Astrocyte (in vitro differentiated cells and primary cell): ENCODE measurements at places on chromosomes 2 and 18. TPM values are rescaled to one million over a fixed set of nuclear protein-coding genes. Genes with fewer than 3 reads are reported as not detected.

Gene ARHGAP25
- total RNA-seq = 0.30 TPM in 1 of 2 replicates, not detected in the other

Gene FSHR
- total RNA-seq = 0.30 and 0.38 TPM in 2 replicates

Gene SFTPB
- total RNA-seq = not detected in 2 replicates

Gene SH3RF3
- total RNA-seq = 7.2 and 7.3 TPM in 2 replicates

Gene RETSAT
- total RNA-seq = 38.2 and 38.5 TPM in 2 replicates

- H3K4me1 ChIP-seq = peaks cover 19% of the 10 kb centered on the region
- H3K27ac ChIP-seq = no peak overlapping the region
- DNase-seq = peak; percentile 93
- no peaks in the 10 kb centered on the region for H3K27me3 ChIP-seq
- no peaks in the 10 kb centered on the region for H3K36me3 ChIP-seq
Observed at GRCh38 chr2:128374001-128374710, 55.5 kb upstream of the HS6ST1 start.

GRCh38 chr2:77588438-77588837 is 66.3 kb upstream of the LRRTM4 start:
- no peaks in the 10 kb centered on the region for H3K4me1 ChIP-seq
- no peak overlapping the region for H3K4me3 ChIP-seq
- DNase-seq = no peak
- H3K27me3 ChIP-seq = no peaks in the 10 kb centered on the region

DNA sequence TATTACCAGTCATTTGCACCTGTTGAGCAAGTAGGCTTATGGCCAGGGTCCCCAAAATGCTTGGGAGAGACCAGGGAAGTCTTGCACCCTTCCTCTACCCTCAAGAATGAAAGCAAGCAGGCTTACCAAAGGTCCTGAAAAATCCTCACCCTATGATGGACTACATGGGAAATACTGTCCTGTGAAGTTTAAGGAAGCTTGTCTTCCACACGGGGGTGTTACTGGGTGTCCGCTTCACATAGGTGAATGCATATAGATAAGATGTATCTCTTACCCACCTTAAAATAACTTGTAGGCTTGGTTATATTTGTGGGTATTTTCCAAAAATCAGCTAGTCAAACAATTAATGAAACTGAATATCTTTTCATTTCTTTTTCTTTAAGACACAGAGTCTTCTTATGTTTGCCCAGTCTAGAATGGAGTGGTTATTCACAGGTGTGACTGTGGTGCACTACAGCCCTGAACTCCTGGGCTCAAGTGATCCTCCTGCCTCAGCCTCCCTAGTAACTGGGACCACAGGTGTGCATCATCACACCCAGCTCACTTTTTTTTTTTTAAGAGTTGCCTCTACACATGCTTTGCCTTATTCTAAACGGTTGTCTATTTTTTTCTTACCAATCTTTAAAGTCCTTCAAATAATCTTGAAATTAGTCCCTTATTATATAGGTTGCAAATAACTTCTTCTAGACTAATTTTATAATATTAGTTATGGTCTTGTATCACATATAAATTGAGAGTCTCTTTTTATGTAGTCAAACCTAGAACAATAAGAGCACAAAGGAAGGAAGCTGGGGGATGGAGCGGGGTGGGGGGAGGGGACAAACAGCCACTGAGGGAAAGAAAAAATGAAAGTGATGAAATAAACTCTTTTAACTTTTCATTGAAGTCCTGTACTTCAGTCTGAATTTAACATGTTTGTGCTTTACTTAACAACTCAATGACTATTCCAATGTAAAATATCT is 49.0 kb downstream of the CERKL start:
- DNase-seq = no peak

- no peaks in the 10 kb centered on the region for H3K4me1 ChIP-seq
- H3K4me3 ChIP-seq = no peak overlapping the region
- DNase-seq = no peak
- no peaks in the 10 kb centered on the region for H3K27me3 ChIP-seq
- H3K27ac ChIP-seq = no peak overlapping the region
Observed at GRCh38 chr2:173673640-173674039, 291.5 kb downstream of the SP3 start.

- DNase-seq = no peak
- peaks cover 10% of the 10 kb centered on the region for H3K36me3 ChIP-seq
- H3K4me3 ChIP-seq = no peak overlapping the region
Observed at GRCh38 chr2:46989491-46990230, 74.1 kb upstream of the MCFD2 start.

DNA sequence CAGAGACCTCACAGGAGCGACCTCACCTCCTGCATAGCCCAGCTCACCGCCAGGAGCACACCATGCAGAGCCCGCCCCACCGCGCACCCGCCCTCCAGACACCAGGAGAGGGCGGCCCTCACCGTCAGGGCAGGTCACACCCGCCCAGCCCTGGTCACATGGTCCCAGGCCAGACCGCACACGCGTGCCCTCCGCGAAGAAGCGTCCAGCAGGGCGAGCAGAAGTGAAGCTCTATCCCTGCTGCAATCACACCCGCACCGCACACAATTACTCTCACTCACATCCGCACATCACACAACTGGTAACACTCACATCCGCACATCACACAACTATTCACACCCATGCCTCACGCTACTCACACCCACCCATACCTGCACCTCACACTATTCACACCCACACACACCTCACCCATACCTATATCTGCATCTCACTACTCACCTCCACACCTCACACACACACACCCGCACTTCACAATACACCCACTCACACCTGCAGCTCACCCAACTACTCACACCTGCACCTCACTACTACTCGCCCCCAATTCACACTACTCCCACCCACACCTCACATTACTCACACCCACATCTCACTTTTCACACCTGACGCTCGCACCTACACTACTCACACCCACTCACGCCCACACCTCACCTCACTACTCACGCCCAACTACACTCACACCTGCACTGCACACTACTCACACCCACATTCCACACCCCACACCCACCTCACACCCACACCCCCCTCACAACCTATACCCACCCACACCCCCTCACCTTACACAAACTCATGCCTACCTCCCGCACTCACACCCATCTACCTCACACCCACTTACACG is 242.0 kb downstream of the HDAC4 start:
- no peaks in the 10 kb centered on the region for H3K27me3 ChIP-seq
- H3K4me1 ChIP-seq = no peaks in the 10 kb centered on the region
- no peak overlapping the region for H3K27ac ChIP-seq
- no peak overlapping the region for H3K4me3 ChIP-seq
- DNase-seq = no peak

GRCh38 chr2:48719480-48720177 is 35.9 kb downstream of the LHCGR start:
- H3K4me3 ChIP-seq = no peak overlapping the region
- peak overlapping the region; percentile 17 for H3K27ac ChIP-seq
- H3K4me1 ChIP-seq = peaks cover 27% of the 10 kb centered on the region
- DNase-seq = peak; percentile 52
- no peaks in the 10 kb centered on the region for H3K27me3 ChIP-seq

- no peak for DNase-seq
- no peaks in the 10 kb centered on the region for H3K4me1 ChIP-seq
- no peak overlapping the region for H3K27ac ChIP-seq
- H3K4me3 ChIP-seq = no peak overlapping the region
- H3K36me3 ChIP-seq = no peaks in the 10 kb centered on the region
- no peaks in the 10 kb centered on the region for H3K27me3 ChIP-seq
Observed at GRCh38 chr2:167544602-167545001, 656.3 kb downstream of the XIRP2 start.

GRCh38 chr2:39780825-39781600 is 2.0 kb upstream of the THUMPD2 start:
- no peaks in the 10 kb centered on the region for H3K27me3 ChIP-seq
- H3K4me3 ChIP-seq = no peak overlapping the region

- no peak overlapping the region for H3K27ac ChIP-seq
- peaks cover 56% of the 10 kb centered on the region for H3K36me3 ChIP-seq
- H3K27me3 ChIP-seq = no peaks in the 10 kb centered on the region
Observed at GRCh38 chr2:69517410-69517809, 80.2 kb upstream of the NFU1 start.

GRCh38 chr2:31207790-31208189 is 9.5 kb downstream of the CAPN14 start:
- no peaks in the 10 kb centered on the region for H3K4me1 ChIP-seq
- no peaks in the 10 kb centered on the region for H3K36me3 ChIP-seq
- DNase-seq = no peak
- no peak overlapping the region for H3K27ac ChIP-seq

GRCh38 chr2:100831831-100832230 is 11.9 kb downstream of the NPAS2 start:
- H3K36me3 ChIP-seq = no peaks in the 10 kb centered on the region
- no peak overlapping the region for H3K27ac ChIP-seq
- no peak for DNase-seq
- H3K27me3 ChIP-seq = no peaks in the 10 kb centered on the region
- peaks cover 14% of the 10 kb centered on the region for H3K4me1 ChIP-seq

DNA sequence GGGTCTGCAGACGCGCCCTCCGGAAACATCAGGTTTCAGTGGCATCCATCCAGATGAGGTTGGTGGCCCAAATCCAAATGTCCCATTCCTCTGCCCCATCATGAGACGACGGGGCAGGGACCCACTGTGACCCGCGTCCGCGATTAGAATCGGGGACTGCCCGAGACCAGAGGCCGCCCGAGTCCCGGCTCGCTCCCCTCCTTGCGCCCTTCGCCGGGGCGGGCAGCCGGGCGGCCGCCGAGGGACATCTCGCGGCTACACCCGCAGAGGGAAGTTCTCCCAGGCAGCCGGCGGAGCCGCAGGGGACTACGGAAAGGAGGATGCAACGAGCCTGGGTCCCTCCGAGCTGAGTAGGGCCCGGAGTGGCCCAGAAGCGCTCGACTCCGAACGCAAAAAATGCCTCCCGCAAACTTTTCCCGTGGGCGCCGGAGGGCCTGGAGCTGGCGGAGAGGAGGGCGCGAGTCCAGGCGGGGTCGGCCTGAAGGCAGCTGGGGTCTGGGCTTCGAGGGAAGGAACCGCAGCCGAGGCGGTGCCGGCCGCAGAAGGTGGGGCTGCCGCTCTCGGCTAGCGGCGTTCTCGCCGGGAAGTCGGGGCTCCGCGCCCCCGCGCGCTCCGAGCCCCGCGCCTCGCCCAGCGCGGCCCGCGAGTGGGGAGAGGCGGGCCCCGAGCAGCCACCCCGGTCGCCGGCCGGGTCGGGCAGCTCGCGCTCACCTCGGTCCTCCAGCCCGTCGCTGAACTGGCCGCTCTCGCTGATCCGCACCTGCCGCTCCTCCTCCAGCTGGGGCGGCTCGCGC is 580 bp downstream of the TMEM163 start:
- H3K27me3 ChIP-seq = peaks cover 59% of the 10 kb centered on the region
- H3K27ac ChIP-seq = no peak overlapping the region
- H3K36me3 ChIP-seq = no peaks in the 10 kb centered on the region

DNA sequence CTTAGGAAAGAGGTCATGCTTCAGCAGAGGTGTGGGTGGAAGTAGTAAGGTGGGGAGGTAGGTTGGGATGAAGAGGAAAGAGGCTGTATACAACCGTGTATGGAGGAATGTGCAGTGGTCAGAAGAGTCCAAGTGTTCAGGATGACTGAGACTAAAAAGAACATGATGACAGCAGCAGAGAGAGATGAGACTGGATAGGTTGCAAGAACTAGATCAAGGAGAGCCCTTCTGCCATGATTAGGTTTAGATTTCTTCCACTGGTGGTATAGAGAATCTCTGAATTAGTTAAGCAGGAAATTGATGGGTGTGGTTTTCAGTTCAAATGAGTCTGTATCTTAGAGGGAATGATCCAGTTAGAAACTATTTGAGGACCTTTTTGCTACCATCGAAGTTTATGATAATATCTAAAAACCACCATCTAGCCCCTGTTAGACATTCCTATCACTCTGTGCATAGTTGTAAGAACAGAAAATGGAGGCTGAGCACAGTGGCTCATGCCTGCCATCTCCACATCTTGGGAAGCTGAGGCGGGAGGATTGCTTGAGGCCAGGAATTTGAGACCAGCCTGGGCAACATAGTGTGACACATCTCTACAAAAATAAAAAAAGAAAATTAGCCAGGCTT is 221.0 kb downstream of the LTBP1 start:
- no peak overlapping the region for H3K4me3 ChIP-seq
- H3K27me3 ChIP-seq = no peaks in the 10 kb centered on the region
- no peaks in the 10 kb centered on the region for H3K36me3 ChIP-seq
- peak overlapping the region; percentile 35 for H3K27ac ChIP-seq
- H3K4me1 ChIP-seq = peaks cover 25% of the 10 kb centered on the region

- no peak for DNase-seq
- peaks cover 19% of the 10 kb centered on the region for H3K4me1 ChIP-seq
- no peak overlapping the region for H3K27ac ChIP-seq
- no peak overlapping the region for H3K4me3 ChIP-seq
- no peaks in the 10 kb centered on the region for H3K36me3 ChIP-seq
Observed at GRCh38 chr2:234163510-234164045, 113.1 kb downstream of the SPP2 start.

DNA sequence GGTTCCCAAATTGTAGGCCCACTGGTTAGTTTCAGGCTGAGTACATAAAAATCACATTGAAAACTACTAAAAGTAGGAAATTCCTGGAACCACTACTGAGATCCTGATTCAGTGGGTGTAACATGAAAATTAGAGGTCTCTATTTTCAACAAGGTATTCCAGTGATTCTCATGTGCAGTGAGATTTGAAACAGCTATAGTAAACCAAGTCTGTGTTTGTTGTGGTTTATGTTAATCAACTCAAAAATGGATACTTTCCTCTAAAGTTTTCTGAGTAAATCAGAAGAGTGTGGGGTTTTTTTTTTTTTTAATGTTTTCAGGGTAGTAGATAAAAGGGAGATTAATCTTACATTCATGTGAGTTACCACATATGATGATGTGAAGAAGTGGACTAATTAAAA is 42.4 kb upstream of the LIMS1 start:
- H3K27ac ChIP-seq = peak overlapping the region; percentile 77
- H3K27me3 ChIP-seq = no peaks in the 10 kb centered on the region
- peaks cover 29% of the 10 kb centered on the region for H3K36me3 ChIP-seq
- no peak for DNase-seq

GRCh38 chr18:27985832-27986231 is 191.1 kb downstream of the CDH2 start:
- no peaks in the 10 kb centered on the region for H3K27me3 ChIP-seq
- no peaks in the 10 kb centered on the region for H3K4me1 ChIP-seq
- DNase-seq = no peak
- H3K36me3 ChIP-seq = peaks cover 66% of the 10 kb centered on the region

- no peak overlapping the region for H3K27ac ChIP-seq
- H3K4me3 ChIP-seq = no peak overlapping the region
- no peaks in the 10 kb centered on the region for H3K27me3 ChIP-seq
Observed at GRCh38 chr2:15050483-15050882, 418.0 kb downstream of the LRATD1 start.

DNA sequence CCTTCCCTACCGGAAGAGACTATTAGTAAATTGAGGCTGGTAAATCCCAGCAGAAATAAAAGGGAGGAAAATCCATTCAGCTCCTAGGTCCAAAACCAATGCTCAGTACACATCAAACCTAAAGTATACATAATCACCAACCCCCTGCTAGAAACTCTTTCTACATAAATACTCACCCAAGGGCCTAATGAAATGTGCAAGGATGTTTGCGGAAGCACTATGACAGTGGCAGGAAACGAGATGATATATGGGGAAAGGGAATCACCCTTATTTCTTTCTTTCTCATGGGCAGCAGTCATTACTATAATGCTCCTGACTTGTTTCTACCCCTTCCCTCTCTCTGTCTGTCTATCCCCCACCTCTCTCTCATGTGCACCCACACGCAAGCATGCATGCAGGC is 1.3 kb upstream of the SCTR start:
- no peak for DNase-seq
- no peak overlapping the region for H3K4me3 ChIP-seq
- no peaks in the 10 kb centered on the region for H3K36me3 ChIP-seq
- peaks cover 35% of the 10 kb centered on the region for H3K27me3 ChIP-seq
- no peaks in the 10 kb centered on the region for H3K4me1 ChIP-seq

- no peak overlapping the region for H3K27ac ChIP-seq
- DNase-seq = no peak
- peaks cover 84% of the 10 kb centered on the region for H3K27me3 ChIP-seq
- no peak overlapping the region for H3K4me3 ChIP-seq
- H3K4me1 ChIP-seq = peaks cover 18% of the 10 kb centered on the region
- H3K36me3 ChIP-seq = no peaks in the 10 kb centered on the region
Observed at GRCh38 chr2:170822290-170823087, 5.8 kb downstream of the GAD1 start.
